ENCODE measurements at places on chromosomes 7 and 10.

GRCh38 chr7:157977717-157978496 is 609.7 kb downstream of the PTPRN2 start:
- DNase-seq = no peak

GRCh38 chr10:101322266-101323108 is 31.5 kb upstream of the BTRC start:
- DNase-seq = no peak

- DNase-seq = no peak
Observed at GRCh38 chr7:99079104-99079503, 64.8 kb downstream of the SMURF1 start.

- no peak for DNase-seq
Observed at GRCh38 chr7:158265743-158266080, 321.9 kb downstream of the PTPRN2 start.

GRCh38 chr7:14321947-14322346 is 332.5 kb upstream of the ETV1 start:
- no peak for DNase-seq

- DNase-seq = no peak
Observed at GRCh38 chr10:28850784-28851183, 173.5 kb downstream of the BAMBI start.

GRCh38 chr7:23863209-23863787 is 153.3 kb downstream of the STK31 start:
- no peak for DNase-seq

- no peak for DNase-seq
Observed at GRCh38 chr10:130974166-130974565, 337.4 kb downstream of the TCERG1L start.

- no peak for DNase-seq
Observed at GRCh38 chr7:86867163-86867762, 192.2 kb downstream of the ELAPOR2 start.

GRCh38 chr10:93180482-93180931 is 106.8 kb downstream of the CYP26A1 start:
- no peak for DNase-seq

DNA sequence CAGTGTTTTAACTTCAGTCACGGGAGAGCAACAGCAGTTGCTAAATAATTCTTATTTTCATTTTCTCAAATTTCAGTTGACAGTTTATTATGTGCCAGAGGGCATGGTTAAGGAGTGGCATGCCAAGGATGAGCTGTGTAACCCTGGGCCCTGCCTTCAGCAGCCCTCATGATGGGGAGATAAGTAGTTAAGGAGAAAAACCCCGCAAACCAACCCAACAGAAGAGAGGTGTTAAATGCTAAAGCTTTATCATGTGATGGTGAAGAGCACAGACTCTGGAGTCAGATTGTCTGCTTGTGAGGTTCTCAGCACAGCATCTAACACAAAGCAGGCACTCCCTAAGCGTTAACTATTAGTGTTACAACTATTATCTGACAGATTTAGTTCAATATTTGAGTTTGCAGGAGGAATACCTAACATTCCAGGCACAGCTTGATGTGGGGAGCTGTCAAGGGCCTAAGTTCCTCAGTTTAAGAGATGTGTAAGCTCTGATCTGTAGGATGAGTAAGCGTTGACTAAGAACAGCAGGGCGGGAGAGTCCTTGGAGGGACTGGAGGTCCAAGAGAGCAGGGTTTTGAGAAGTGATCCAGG is 29.6 kb downstream of the STAM start:
- DNase-seq = no peak

DNA sequence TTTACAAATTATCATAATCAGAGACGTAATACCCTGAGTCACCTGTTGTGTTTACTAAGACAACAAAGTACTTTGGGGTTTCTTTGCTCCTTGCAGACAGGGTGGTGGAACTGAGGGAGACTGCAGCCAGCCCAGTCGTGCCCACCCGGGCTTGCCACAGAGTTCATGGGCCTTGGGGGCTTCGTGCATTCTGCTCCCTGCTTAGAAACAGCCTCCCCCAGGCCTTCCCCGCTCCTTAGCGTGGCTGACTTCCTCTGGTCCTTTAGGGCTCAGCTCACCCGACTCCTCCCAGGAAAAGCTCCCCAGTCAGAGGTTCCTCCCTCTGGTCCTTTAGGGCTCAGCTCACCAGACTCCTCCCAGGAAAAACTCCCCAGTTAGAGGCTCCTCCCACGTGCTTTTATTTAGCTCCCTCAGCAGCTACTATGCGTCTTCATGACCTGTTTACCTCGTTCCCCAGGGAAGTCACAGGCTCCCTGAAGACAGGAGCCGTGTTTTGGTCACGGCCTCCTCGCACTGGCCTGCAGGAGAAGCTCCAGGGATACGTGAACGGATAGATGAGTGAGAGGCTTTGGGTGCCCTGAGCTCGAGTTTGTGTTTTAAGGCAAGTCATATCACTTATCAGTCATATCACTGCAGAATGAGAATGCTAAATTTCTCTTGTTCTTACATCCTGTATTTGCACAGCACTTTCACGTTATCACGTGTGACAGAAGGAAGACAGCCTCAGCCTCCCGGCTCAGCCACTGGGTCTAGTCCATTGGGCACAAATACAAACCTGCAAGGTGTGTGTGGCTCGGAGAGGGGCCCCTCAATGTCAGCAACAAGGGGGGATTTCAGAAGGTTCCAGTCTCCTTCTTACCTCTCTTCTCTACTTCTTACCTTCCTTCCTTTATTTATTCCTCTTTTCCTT is 52.7 kb upstream of the VIPR2 start:
- peak; percentile 15 for DNase-seq

DNA sequence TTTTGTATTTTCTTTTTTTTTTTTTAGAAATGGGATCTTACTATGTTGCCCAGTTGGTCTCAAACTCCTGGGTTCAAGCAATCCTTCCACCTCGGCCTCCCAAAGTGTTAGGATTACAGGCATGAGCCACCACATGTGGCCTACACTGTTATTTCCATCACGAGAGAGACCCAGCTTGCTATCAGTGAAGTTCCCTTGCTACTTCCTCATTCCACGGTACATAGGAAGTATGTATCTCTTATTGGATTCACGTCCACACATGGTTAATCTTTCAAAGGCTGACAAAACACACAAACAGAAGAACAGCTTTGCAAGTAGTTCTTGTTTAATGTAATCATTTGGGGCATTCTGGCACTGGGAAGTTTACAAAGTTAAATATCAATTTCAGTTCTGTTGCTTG is 50.9 kb downstream of the DCLRE1A start:
- no peak for DNase-seq

- DNase-seq = no peak
Observed at GRCh38 chr10:49071160-49071761, 44.1 kb downstream of the VSTM4 start.

DNA sequence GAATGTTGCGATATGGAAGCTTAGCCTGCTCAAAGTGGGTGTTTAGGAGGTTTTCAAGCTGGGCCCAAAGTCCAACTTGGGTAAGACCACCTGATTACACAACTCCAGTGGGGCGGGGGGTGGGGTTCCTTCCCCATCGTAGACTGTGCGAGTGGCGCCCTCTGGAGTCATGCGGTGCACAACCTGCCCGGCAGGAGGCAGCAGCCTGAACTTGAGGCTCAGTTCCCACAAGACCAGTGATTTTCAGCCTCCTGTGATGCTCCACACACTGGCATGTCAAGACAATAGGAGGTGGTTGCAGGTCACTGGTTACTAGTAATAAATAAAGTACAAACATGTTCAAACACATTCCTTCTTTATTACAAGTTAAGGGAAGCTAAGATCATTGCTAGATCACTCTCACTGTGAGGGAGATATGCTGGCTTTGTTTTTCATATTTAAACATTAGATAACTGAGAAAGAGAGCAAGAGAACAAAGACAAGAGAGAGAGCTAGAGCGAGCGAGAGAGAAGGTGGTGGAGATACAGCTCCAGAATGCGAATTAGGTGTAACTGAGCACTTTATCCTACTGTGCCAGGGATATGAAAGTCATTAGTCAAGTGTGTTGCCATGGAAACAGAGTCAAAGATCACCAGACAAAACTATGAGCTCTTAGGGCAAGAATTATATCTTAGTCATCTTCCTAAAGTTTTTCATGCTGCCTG is 97.4 kb upstream of the BMPER start:
- DNase-seq = no peak

DNA sequence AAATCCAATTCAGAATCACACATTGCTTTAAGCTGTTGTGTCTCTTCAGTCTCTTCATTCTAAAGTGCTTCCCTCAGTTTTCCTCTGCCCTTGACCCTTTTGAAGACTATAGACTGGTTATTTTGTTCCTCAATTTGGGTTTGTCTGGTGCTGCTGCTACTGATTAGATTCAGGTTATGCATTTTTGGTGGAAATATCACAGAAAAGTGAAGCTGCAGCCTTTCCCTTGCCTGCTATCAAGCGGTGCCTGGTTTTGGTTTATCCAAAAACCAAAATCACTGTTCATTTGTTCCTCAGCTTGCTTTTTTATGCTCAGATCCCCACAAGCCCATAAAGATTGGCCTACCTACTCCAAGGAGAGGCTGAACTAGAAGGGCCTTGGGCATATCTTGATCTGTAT is 55.2 kb downstream of the ELMO1 start:
- DNase-seq = no peak

DNA sequence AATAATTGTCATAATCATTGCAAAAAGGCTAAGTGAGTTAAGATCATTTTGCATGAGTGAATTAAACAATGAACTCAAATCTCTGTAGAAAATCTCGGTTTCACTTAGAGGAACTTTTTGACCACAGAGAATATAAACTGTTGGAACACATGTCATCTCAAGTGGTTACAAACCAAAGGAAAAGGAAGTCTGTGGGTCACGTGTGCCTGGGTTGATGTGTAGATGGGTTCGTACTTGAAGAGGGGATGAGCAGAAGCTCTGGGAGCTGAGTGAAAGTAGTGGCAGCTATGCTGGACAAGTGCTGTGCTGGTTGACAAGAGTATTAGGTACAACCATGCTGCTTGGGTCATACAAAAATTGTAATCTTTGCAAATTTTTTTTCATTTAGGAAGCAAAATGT is 35.0 kb downstream of the GLRX3 start:
- no peak for DNase-seq

GRCh38 chr7:82760831-82761230 is 317.3 kb upstream of the CACNA2D1 start:
- DNase-seq = no peak

DNA sequence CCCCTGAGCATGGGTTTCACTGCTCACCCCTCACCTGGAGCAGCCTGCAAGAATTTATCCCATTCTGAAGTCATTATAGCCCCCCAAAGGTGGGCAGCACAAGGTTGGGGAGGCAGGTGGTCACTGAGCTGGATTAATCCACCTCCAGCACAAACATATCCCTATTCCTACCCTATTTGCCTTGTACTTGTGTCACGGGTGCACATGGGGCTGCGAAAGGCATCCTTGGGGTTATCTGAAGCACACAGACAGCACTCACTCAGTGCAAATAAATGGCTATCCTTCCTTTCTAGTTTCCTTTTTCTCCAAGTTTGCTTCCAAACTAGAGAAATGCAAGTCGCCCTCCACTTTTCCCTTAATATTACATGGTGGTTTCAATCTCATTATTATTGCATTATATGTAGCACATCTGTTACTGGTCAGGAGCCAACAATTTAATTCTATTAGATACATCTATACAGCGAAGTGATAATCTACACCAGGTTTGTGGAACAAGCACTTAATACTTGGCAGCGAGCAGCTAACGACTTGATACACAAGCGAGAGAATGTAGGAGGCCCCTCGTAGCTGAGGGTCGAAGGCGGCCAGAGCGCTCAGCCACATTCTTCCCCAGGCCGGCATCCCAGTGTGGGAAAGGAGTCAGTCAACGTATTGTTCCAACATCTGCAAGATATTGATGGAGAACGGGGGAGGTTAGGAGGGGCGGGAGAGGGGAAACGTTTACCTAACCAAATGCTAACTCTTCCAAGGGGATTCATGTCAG is 121.3 kb upstream of the HABP2 start:
- DNase-seq = no peak

DNA sequence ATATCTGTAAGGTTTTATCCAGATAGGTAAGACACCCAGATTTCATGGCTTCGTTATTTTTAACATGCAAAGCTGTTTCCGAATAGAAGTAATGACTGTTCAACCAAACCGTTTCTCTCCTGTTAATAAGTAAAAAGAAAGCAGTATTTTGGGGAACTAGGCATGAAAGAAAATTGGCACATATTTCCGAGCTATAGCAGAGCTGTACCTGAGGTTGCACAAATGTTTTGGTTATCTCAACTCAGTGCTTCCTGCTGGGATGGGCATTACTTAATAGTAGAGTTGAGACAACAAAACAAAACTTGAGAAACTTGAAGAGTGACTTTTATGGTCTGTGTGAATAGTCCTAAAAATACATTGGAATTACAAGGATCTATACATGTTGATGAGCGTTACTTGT is 564.3 kb upstream of the SORCS1 start:
- no peak for DNase-seq

- no peak for DNase-seq
Observed at GRCh38 chr7:80088705-80089104, 45.9 kb upstream of the GNAI1 start.

DNA sequence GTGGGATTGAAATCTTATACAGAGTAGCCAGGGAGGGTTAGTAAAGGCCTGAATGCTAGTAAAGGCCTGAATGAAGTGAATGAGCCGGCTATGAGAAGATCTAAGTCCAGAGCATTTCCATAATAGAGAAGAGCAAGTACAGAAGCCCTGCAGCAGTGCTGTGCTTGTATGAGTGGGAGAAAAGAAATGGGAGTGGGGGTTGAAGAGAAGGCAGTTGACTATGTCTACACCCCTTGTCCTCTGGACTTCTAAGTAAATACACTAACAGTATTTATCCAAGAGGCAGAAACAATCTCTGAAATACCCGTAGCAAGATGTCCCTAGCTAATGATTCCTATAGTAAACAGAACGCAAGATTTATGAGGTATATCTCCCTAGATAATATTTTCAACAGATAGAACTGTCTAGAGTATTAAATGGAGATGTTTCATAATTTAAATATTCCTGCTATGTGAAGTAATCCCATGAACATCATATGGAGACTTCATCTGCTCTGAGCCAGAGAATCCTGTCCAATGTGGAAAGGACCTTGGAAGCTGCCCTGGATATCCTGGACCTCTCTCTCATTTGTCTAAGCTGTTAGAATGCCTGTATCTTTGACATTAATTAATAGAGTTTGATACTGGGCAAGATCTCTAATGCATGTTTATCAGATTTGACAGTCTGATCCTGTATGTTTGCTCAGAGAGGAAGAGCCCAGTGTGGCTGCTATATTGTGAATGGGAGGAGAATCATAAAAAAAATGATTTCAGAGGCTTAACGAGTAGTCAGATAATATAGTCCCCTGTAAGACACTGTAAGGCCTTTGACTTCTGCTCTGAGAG is 171.6 kb downstream of the LRRN3 start:
- DNase-seq = no peak

DNA sequence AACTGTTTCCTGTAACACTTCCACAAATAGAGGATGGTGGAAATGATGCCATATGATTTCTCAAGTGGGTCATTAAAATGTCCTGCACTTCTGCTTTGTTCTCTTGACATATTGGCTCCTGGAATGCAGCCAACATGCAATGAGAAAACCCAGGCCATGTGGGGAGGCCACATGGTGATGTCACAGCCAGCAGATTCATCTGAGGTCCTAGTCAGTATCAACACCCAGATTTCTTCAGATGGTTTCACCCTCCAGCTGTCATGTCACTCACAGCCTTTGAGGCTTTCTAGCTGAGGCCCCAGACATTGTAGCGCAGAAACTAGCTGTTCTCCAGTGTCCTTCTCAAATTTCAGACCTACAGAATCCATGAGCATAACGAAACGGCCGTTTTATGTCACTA is 102.3 kb upstream of the NUPR2 start:
- DNase-seq = no peak
